ENCODE measurements at places on chromosomes 4 and X.

GRCh38 chr4:2869659-2870058, 26.0 kb downstream of the ADD1 start:
- no peak for DNase-seq

- DNase-seq = no peak
Observed at GRCh38 chr4:112156112-112156511, 10.9 kb downstream of the FAM241A start.

GRCh38 chr4:150002561-150002960, 75.7 kb upstream of the DCLK2 start:
- no peak for DNase-seq

DNA sequence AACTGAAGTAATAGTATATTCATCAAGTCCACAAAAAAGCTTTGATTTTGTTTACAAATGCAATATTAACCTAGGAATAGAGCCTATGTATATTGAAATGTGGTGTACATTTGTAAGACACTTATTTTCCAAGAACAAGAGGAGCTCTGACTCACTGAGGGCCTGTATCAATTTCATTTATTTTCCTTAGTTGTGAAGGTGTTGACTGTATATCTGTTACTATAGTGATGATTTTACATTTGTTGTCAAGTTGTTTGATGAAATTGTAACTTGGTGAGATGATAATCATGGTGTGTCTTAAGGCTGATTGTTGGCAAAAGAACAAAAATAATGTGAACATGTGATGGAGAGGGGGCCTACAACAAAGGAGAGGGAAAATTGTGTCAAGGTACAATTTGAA, 274.9 kb upstream of the TEX13A start:
- DNase-seq = no peak

Data from NCI-H2171 treated with DMSO at 0.1 percent for 48 hours (cell line).